ENCODE measurements at places on chromosomes 2 and 18.
A peak's percentile ranks its signal among the peaks of the same experiment; 100 is the strongest.

DNA sequence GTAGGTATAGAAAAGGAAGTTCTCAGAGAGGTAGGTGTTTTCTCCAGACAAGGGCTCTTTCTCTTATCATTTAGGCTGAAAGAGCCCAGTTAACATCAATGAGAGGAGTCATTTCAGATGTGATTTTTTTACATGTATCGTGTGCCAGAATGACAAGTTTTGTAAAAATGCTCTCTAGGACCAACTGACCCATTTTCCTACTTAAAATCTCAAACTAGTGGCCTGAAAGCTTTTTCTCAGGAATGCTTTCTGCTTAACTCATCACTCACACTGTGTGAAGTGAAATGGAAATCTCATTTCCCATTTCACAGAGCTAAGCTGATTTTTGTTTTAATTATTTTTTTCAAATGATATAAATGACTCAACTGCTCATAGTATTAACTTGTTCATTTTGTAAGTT lies 128.7 kb upstream of the CYP26B1 start:
- no peak for DNase-seq

GRCh38 chr2:63056107-63057050 lies 5.7 kb downstream of the OTX1 start:
- DNase-seq, result peak; percentile 55

- peak; percentile 26 for DNase-seq
These were observed 997 bp downstream of the BOK start for GRCh38 chr2:241559323-241560161.

- no peak for DNase-seq
These were observed 207.2 kb downstream of the SLC8A1 start for GRCh38 chr2:40244675-40245074.

DNA sequence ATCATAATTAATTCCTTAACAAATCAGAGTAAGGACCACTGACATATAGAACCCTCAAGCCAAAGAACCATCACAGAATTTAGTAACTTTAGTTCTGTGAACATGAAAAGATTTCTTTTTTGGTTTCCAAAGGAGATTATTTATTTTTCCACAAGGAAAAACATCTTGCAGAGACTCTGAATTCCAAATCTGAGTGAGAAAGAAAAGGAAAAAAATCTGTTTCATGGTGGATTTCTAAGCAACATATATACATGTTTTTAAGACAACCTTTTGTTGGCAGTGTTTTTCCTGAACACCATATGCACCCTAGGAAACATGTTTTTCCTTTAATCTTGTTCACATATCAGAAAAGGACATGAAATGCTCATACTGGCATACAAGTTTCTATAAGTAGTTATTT lies 149.8 kb downstream of the AGPS start:
- no peak for DNase-seq

GRCh38 chr2:88350331-88351248 lies 101.9 kb downstream of the FOXI3 start:
- DNase-seq, result peak; percentile 59

GRCh38 chr2:67733517-67733916 lies 329.3 kb downstream of the C1D start:
- DNase-seq, result no peak

GRCh38 chr2:75525434-75526310 lies 35.1 kb downstream of the EVA1A start:
- DNase-seq, result no peak

DNA sequence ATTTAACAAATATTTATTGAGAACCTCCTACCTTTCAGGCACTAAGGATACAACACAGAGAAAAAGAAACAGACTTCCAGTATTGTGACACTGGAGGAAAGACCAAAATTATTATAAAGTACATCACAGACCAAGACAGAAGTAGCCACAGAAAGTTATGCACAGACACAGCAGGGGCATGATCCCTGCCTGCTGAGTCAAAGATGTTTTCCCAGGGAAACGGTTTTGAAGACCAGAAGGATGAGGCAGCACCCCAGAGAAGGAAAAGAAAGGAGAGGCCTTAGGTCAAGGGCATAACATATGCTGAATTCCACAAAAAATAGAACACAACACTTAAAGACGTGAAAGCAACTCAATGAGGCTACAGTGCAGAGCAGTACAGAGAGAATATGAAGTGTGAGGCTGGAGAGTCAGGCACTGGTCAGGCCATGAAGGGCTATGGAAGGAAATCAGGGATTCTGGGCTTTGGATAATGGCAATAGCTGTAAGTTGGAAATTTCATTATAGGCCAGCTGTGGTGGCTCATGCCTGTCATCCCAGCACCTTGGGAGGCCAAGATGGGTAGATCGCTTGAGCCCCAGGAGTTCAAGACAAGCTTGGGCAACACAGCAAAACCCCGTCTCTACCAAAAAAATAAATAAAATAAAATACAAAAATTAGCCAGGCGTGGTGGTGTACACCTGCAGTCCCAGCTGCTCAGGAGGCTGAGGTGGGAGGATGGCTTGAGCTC lies 8.2 kb downstream of the ADAM17 start:
- DNase-seq, result no peak
